ENCODE measurements at places on chromosomes 6 and 20.

- no peak for DNase-seq
Observed at GRCh38 chr6:62286470-62286843, 432 bp upstream of the KHDRBS2 start.

DNA sequence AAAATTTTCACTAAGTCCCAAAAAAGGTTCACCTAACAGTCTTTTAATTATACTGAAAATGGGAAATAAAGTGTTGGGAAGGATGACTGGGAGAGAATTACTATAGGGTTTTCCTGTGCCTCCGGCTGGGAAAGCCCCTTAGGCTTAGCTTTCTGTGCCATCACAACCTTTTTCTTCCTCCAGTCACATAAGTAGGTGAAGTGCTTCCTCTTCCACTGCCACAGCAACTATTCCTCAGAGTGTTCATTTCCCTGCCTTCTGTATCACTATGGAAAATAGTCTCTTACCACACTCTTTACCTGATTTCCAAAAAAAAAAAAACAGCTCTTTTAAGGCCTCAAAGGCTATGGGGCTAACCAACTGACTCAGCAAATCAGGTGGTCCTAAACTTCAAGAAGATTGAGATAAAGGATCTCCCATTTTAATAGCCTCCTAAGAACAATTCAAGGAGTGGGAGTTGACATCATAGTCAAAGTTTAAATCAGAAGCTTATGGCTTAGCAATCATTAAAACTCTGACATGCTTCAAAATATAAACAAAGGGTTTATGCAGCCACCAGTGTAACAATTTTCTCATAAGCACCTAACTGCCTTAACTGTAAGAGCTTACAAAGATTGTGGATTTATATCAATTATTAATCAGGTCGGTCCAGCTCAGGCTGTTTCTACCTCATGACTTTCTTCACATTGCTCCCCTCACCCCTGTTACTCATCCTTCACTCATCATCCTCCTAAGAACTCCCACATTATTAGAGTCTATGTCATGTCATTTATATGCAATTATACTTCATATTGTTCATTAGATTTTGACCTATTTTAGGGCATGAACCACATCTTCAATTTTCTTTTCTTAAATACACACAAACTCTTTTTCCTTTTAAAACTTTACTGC lies 95.3 kb downstream of the RNGTT start:
- DNase-seq, result no peak

- DNase-seq, result no peak
Observed at GRCh38 chr20:11457488-11457887, 460.2 kb upstream of the BTBD3 start.

- peak; percentile 2 for DNase-seq
Observed at GRCh38 chr6:55040102-55040848, 134.0 kb upstream of the HCRTR2 start.

DNA sequence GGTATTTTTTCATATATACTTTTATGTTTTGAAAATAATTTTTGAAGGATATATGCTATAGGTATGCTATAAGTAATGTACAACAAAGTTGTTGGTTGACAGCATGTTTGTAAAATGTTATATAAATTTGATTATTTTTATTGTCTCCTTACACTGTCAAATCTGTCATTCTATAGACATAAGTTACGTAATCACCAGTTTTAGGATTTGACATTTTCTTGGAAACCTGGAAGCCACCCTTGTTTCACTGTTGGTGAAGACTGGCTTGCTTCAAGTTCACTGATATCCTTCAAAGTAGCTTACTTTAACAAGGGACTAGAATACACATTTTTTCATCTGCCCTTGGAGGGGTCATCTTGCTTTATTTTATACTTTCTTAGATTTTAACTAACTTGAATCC lies 1288.6 kb upstream of the EYS start:
- no peak for DNase-seq

DNA sequence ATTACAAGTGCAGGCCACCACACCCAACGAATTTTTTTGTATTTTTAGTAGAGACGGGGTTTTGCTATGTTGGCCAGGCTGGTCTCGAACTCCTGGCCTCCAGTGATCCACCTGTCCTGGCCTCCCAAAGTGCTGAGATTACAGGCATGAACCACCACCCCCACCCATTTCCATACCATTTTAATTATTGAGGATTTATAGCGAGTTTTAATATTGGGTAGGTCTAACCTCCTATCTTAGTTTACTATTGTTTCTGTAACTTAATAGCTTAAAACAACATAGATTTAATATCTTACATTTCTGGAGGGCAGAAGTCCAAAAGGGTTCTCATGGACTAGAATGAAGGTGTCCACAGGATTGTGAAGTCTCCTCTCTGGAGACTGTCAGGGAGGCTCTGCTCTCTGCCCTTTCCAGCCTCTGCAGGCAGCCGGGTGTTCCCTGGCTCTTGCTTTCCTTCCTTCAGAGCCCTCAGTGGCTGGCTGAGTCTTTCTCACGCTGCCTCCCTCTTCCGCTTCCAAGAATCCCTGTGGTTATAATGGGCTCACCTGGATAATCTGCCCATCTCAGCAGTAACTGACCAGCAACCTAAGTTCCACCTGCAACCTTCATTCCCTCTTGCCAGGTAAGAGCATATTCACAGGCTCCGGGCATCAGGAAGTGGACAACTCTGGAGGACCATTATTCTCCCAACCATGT lies 18.6 kb upstream of the BCAS4 start:
- DNase-seq, result no peak

- DNase-seq, result no peak
Observed at GRCh38 chr6:3594201-3594600, 137.4 kb upstream of the SLC22A23 start.

DNA sequence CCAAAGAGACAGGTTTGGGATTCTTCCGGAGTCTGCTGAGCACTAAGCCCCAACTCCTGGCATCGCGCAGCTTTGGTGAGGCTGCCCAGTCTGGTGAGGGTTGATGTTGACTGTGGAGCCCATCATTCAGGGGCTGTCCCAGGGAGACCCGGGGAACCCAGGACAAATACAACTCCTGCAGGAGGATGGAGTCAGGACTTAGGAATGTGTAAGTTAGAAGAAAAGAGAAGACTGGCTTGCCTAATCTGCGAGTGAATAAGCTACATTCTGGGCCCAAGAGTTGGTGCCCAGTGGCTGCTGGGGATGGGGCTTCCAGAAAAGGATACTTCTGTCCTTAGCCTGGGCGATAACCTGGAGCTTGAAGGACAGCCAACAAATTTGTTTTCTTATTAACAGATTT lies 47.9 kb downstream of the STK35 start:
- no peak for DNase-seq

GRCh38 chr20:49545572-49545971 lies 22.4 kb downstream of the PTGIS start:
- no peak for DNase-seq

GRCh38 chr6:125586074-125586473 lies 163.4 kb upstream of the HEY2 start:
- no peak for DNase-seq

- peak; percentile 52 for DNase-seq
Observed at GRCh38 chr6:219641-220198, 72.6 kb upstream of the DUSP22 start.
